ENCODE measurements at places on chromosomes 7 and 10.

DNA sequence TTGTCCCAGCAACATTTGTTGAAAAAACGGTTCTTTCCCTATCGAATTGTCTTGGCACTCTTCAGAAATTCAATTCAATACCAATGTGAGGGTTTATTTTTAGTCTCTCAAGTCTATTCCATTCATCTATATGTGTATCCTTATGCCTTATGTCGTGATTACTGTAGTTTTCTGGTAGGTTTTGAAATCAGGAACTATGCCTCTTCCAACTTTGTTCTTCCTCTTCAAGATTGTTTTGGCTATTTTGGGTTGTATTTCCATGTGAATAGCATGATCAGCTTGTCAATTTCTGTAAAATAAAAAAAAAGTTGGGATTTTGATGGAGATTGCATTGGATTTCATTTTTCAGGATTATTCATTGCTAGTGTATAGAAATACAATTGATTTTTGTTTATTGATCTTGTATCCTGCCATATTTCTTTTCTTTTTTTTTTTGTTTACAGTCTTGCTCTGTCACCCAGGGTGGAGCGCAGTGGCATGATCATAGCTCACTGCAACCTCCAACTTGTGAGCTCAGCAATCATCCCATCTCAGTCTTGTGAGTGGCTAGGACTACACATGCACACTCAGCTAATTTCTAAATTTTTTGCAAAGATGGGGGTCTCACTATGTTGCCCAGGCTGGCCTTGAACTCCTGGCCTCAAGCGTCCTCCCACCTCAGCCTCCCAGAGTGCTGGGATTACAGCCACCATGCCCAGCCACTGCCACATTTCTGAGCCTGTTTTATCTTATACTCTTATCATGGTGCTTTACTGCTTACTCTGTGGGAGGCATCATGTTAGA is 46.2 kb upstream of the MKLN1 start:
- no peak for DNase-seq

GRCh38 chr7:115340828-115341227 is 418.9 kb downstream of the MDFIC start:
- no peak for DNase-seq

DNA sequence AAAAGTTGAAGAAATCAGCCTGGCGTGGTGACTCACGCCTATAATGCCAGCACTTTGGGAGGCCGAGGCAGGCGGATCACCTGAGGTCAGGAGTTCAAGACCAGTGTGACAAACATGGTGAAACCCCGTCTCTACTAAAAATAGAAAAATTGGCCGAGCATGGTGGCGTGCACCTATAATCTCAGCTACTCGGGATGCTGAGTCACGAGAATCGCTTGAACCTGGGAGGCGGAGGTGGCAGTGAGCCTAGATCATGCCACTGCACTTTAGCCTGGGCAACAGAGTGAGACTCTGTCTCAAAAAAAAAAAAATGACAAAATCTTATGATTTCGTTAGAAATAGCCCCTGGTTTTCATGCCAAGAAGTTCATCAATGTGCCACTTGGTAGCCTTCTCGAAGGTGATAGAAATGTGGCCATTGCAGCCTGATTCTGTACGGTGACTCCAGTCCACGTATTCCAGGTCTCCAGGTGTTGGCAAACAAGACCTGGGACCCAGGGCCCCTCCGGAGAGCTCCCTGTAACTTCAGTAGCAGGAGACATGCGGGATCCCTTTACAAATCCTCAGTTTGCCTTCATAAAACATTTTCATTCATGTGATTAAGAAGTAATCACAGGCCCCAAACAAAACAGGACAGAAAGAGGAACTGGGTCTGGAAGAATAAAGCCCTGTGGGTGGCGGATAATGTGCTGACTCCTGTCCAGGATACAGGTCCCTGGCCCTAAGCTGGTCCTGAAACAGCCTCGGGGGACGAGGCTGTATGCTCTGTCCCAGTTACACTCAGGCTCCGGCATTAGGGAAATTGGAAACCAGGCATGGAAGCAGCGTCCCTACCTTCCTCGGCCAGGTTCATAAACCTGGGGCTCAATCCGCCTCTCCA is 207.3 kb upstream of the SH2B2 start:
- no peak for DNase-seq

GRCh38 chr7:23712368-23713284 is 2.6 kb downstream of the STK31 start:
- DNase-seq, result peak; percentile 26

DNA sequence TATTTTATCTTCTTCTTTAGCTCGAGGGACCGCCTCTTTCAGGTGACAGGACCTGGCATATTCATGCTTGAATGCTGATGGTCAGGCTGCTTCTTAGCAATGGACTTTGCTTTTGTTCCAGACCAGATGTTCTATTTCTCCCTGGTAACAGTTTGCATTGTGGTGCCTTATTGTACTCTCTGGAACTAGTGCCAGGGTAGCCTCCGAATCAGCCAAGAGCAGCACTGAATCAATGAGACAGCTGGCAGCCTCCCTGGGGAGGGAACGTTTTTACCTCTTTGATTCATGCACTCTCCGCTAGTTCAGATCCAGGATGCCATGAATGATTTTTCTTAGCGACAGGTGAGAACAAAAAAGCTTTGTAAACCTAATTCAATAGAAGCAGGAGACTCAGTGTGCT is 54.1 kb upstream of the NXPH1 start:
- DNase-seq, result no peak

DNA sequence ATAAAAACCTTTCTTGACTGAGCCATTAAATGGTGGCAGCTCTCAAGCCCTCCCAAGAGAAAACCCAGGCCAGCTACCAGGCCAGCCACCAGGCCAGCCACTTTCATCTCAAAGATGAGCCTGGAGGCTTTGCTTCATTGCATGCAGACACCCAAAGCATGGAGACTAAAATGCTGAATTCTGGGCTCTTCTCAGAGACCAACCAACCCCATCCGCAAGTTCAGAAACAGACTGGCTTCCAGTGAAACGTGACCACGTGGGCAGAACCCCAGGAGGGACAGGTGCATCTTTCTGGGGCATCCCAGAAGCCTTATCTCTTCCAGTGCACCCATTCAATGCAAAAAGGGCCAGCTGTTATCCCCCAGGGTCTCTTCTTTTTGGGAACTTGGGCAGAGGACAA is 20.9 kb downstream of the CHST15 start:
- no peak for DNase-seq

GRCh38 chr10:98477861-98478260 is 31.1 kb upstream of the HPS1 start:
- DNase-seq, result no peak

- DNase-seq, result no peak
These were observed 195.2 kb downstream of the DOCK4 start for GRCh38 chr7:112010994-112011393.

DNA sequence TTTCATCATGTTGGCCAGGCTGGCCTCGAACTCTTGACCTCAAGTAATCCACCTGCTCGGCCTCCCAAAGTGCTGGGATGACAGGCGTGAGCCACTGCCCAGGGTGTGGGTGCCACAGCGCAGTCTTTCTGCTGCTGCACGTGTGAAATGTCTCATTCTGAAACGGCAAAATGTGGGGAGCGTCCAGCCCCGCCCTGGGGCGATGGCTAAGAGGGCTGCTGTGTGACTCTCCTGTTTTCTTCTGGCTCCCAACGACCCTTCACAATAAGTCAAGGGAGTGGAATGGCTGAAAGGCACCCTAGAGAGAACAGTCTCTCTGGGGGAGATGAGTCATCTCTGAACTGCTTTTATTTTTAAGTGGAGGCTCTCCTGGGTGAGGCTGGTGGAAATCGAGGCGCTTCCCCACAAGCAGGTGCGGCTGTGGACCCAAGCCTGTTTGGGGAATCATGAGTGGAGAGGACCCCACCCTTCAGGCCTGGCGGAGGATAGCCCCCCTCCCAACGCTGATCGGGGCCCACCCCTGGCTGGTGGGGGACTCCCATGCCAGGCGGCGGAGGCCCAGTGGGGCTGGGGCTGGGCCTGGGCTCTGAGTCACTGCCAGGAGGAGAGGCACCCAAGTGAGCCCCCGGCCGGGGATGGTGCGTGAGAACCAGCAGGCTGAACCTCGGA is 18.0 kb downstream of the ADAP1 start:
- peak; percentile 76 for DNase-seq

- DNase-seq, result no peak
These were observed 34.6 kb upstream of the UNCX start for GRCh38 chr7:1197997-1198625.

DNA sequence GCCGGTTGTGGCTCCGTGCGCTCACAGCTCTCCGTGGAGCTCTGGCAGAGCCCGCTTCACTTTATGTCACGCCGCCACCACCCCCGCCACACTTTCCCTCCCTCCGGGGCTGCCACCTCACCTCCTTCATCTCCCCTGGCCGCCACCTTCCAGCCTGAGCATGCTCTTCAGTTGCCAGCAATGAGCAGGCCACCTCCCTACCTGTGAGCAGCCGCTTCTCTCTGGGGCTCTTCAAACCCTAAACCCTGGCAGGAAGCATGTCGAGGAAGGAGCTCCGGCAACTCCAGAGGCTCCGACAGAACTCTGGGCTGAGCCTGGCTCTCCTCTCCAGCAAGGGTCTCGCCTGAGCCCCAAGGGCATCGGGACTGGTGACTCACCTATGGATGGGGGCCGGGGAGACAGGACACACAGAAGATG is 36.7 kb downstream of the GBX1 start:
- no peak for DNase-seq

- no peak for DNase-seq
These were observed 16.0 kb upstream of the TMEM168 start for GRCh38 chr7:112806156-112806555.

- no peak for DNase-seq
These were observed 34.2 kb downstream of the PDZD8 start for GRCh38 chr10:117341061-117341460.

DNA sequence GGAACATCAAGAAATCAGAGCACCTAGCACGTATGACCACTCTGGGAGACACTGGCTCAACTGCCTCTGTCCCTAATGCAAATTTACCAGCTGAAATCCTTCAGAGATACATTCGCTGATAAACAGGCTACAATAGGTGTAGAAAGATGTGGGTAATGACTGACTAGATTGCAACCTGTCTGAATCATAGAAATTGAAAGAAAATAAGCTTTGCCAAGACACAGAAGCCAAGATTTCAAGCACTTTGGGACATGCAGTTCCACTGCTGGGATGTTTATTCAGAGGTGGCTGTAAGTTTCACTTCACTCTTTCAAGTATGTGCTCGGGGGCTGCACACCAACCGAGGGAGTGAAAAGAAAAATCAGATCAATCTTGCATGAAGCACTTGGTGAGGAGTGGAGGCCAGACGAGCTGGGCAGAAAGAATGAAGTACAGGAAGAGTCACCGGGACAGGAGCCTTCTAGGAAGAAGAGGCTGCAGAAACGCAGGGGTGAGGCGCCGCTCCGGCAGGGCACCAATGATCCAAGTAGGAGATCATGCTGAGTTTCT is 276.7 kb downstream of the PARD3 start:
- DNase-seq, result peak; percentile 30

GRCh38 chr10:6746782-6747181 is 166.7 kb upstream of the PRKCQ start:
- DNase-seq, result no peak

DNA sequence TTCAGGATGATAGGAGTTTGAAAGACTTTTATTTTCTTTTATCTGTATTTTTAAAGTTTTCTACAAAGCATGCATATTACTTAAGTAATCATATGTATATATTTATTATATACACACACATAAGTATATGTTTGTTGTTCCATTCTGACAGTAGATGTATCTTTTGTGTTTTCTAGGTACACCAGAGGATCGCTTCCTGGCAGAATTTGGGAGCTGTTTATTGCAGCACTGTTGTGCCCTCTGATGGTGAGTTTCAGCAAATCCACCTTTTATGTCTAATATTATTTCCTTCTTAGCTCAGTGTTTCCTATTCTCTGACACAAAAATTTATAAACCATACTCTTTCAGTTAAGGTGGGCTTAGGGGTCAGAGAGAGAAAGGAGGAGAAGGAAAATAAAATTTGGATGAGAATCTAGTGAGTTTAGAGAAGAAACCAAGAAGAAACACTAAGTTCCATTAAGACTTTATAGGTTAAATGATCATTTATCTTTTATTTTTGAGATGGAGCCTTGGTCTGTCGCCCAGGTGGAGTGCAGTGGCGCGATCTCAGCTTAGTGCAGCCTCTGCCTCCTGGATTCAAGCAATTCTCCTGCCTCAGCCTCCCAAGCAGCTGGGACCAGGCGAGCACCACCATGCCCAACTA is 59.2 kb upstream of the OIT3 start:
- peak; percentile 38 for DNase-seq

DNA sequence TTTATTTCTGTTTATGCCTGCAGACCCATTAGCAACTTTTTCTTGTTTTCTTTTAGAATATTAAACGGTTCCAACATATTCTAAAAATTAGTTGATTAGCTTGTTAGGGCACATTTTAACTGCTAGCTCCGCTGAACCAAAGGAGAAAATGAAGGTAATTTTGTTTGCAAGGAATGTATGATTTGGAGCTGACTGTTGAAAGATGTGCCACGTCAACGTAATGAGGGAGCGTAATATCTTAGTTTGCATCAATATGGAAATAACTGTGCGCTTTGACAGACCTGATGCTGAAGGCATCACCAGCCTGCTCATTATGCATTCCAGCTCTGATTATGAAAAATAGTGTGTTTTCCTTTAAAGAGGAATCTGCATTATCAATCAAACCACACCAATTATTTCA is 102.0 kb upstream of the CTBP2 start:
- DNase-seq, result no peak

GRCh38 chr10:115164220-115164619 is 71.1 kb downstream of the ATRNL1 start:
- no peak for DNase-seq

GRCh38 chr7:41878309-41879295 is 175.7 kb upstream of the INHBA start:
- no peak for DNase-seq

- peak; percentile 40 for DNase-seq
These were observed 55.8 kb downstream of the INPP5A start for GRCh38 chr10:132593389-132593788.

DNA sequence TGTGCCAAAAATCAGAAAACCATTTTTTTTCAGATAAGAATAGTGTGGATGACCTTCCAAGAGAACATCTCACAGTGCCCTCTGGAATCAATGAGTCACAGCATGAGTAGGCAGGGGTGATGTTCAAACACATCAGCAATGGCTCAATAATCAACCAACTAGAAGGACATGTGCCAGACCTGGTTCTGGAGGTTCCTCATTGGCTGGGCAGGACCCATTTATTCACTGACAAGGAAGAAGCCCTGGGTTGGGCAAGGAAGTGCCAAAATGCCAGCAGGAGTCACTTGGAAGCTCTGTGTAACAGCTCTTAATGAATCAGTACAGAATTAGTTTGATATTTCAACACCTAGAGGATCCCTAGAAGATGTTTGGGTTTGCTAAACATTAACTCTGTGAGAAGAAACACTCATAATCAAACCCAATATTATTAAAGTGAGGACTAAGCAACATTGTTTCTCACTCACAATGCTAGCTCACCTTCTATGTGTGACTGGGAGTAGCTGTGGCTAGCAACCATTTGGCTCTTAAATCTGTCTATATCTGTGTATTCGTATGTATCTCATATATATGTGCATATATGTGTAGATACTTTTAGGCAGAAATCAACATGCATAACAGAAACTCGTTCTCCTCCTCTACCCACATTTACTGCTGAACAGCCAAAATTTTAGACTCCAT is 72.3 kb upstream of the APBB1IP start:
- DNase-seq, result no peak

- DNase-seq, result no peak
These were observed 16.8 kb upstream of the CSGALNACT2 start for GRCh38 chr10:43121444-43121843.
